ENCODE measurements at places on chromosomes 2 and 18. TPM values are rescaled to one million over a fixed set of nuclear protein-coding genes. Genes with fewer than 3 reads are reported as not detected.

GRCh38 chr2:26144031-26144430 lies 28.9 kb upstream of the GAREM2 start:
- no peak for DNase-seq

- no peak for DNase-seq
These were observed 127.1 kb upstream of the CNGA3 start for GRCh38 chr2:98219152-98219551.

DNA sequence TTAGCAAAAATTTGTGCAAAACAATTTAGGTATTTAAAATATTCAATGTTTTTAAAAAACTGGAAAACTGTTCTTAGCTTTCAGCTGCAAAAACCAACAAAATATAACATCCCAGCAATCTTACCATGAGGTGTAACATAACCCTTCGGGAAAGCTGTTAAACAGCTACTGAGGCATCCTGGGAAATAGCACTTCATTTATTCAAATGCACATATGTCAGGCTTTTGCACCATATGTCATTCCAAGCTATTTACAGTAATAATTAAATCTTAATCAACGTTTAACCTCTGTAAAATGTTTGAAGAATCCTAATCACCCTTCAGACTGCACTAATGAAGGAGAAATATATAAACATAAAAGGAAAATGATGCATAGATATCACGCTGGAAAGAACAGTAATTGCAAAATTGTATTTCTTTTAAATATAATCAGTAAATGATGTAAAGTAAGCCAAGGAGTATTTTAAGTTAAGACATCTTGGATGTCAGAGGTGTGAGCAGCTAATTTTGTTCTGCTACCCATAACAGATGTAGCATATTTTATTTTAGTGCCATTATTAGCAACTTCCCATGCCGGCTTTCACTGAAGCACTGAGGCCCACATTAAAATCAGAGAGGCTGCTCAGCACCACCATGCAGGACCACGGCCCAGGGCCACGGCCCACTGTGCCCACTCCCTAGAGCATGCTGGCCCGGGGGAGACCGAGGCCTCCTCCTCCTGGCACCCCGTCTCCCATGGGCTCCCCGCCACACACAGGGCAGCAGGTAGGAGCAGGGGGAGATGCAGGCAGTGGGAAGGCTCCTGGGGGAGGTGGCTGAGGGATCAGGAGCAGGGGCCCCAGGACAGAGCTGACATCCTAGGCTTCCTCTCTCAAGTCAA lies 30.9 kb downstream of the EMX1 start:
- no peak for DNase-seq

DNA sequence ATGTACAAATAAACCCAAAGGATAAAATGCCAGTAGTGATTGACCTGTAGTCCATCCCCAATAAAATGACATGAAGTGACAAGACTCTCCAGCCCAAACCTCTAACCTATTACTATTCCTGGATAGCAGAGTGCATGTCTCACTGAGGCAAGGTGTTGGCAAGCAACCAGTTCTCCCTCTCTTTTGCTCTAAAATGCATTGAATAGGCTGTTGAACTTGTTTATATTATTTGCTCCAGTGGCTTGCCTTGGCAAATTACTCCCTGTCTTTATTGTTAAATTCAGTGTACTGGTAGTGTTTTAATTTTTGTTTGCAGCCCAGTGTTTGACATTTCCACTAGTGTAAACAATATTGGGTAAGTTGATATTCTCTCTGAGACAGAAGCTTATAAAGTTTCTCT lies 70.5 kb downstream of the CSRNP3 start:
- DNase-seq, result no peak

DNA sequence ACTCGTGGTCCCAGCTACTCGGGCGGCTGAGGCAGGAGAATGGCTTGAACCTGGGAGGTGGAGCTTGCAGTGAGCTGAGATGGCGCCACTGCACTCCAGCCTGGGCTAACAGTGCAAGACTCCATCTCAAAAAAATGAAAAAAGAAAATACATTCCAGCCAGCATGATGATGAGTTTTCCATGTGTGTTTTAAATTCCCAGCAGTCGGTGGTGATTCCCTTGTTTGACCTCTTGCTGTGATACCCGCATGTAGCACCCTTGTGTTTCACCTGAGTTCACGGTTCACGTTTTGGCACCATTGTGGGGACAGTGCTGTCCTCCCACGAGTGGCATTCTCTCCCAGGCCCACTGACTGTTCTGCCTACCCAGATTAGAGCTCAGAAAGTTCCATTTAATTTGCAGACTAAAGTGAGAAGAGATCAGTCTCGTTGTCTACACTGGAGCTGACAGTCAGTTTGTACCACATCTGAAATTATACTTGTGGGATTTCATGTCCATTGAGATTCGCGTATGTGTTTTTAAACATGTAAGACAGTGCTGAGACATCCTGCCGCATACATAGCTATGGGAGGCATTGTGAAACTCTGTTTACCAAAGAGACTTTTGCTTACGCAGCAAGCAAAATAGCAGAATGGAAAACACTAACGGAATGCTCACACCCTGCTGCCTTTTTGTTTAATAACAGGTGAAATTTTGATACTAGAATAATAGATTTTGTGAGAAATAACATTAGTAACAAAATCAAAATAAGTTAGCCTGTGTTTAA lies 157.1 kb downstream of the GBX2 start:
- DNase-seq, result no peak

GRCh38 chr2:55175254-55176093 lies 56.6 kb downstream of the CLHC1 start:
- DNase-seq, result no peak

GRCh38 chr2:44136252-44136651 lies 32.4 kb upstream of the PPM1B start:
- no peak for DNase-seq

DNA sequence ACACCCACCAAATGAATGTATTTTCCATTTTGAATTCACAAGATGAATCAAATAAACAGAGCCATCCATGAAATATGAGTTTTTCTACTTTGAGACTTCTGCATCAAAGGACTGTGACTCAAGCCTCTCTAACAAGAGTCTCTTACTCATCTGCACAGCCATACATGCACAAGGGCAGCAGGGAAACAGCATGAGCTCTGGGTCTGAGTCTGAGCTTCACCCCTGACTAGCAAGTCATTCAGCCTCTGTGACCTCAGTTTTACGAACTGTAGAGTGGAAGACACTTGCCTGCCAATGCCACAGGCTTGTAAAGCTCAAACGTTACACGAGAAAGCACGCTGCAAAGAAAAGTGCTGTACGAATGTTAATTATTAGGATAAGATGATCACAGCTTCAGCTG lies 42.9 kb downstream of the MREG start:
- no peak for DNase-seq

GRCh38 chr2:10285191-10285555 lies 17.5 kb upstream of the HPCAL1 start:
- DNase-seq, result no peak

GRCh38 chr18:59839246-59839645 lies 60.5 kb upstream of the PMAIP1 start:
- no peak for DNase-seq

DNA sequence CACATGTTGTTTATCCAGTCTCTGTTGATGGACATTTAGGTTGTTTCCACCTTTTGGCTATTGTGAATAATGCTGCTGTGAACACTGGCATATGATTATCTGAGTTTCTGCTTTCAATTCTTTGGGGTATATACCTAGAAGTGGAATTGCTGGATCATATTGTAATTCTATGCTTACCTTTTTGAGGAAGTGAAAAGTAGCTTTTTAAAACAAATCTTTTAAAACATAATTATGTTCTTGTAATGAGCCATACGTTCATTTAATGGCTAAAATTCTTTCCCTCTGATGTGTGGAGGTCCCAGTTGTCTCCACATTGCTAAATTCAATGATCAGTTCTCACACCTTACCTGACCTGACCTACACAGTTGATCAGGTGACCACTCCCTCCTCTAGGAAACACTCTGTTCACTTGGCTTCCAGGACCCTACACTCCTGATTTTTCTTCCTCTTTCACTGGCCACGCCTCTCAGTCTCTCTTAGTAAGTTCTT lies 27.8 kb upstream of the SERTAD2 start:
- no peak for DNase-seq

DNA sequence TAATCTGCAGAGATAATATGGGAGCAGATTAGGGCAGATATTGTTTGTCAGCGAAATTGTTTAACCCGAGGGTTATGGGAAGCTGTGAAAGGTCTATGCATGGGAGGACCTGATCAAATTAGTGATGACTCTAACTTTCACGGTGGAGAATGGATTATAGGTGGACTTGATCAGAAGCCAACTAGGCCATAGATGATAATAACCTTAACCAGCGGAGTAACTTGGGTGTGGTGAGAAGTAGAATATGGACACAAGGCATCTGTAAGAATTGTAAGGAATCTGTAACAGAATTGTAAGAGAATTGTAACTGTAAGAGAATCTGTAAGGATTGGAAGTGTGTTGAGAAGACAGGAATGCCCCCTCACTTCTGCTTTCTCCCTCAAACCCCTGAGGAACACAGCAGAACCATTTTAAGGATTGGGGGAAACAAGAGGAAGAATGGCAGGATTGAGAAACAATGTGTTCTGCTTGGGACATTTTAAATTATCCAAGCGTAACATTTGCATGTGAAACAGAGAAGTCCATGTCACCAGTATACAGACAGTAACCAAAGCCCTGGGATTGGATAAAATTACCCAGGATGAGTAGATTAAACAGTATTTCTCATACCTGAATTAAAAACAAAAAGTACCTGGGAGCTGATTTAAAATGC lies 14.9 kb upstream of the SLC39A10 start:
- DNase-seq, result no peak

DNA sequence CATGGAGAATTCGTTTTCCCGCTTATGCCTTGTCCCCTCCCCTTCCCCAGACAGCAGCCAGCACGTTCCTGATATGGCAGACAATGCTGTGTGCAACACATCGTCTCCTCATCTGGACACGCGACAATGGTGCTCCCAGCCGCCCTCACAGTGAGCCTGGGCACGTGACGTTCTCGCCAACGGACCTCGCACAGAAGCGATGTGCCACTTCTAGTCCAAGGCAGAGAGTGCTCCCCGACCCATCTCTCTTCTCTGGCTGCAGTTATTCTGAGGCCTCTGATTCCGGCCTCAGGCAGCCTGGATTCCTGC lies 505.4 kb downstream of the EIPR1 start:
- no peak for DNase-seq

PLEK gene
- 32.9 TPM for total RNA-seq

Data from upper lobe of right lung (tissue), 1 donor.